ENCODE measurements at places on chromosomes 1 and 21. TPM values are rescaled to one million over a fixed set of nuclear protein-coding genes. Genes with fewer than 3 reads are reported as not detected.

AKR7A2 gene
- 97.1 TPM for polyA plus RNA-seq

APOBEC4 gene
- polyA plus RNA-seq = not detected

PRAMEF4 gene
- not detected for polyA plus RNA-seq

CFAP141 gene
- not detected for polyA plus RNA-seq

WNT2B gene
- 3.4 TPM for polyA plus RNA-seq

AGO4 gene
- polyA plus RNA-seq = 32.0 TPM

PTPN22 gene
- polyA plus RNA-seq = 0.25 TPM

CASQ1 gene
- polyA plus RNA-seq = 0.33 TPM

TRMT1L gene
- polyA plus RNA-seq = 24.0 TPM

MPZ gene
- 5.1 TPM for polyA plus RNA-seq

Measured in renal cortex interstitium (tissue), 15 donors.